Stimulated activated CD8-positive, alpha-beta memory T cell treated with anti-CD3 and anti-CD28 coated beads, Interleukin-4, amount 100 ng/mL, for 4 hours (primary cell): ENCODE measurements at places on chromosomes 7 and 10.

DNA sequence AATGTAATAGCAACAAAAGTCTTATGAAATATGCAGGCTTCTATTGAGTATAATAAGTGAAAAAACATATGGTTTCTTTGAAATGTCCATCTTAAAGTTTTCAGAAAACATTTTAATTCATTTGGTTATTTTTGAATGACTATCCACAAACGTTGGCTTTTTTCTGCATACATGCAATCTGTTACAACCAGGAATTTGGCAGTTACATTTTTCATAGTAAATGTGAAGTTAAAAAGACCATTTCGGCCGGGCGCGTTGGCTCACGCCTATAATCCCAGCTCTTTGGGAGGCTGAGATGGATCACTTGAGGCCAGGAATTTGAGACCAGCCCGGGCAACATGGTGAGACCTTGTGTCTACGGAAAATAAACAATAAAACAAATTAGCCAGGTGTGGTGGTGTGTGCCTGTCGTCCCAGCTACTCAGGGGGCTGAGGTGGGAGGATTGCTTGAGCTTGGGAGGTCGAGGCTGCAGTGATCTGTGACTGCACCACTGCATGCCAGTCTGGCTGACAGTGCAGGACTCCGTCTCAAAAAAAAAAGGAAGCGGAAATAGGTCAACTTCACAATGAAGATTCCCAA lies 73.9 kb upstream of the NMT2 start:
- no peak for DNase-seq

- DNase-seq, result no peak
Measured at GRCh38 chr10:71810048-71810750, 36.9 kb upstream of the VSIR start.

- no peak for DNase-seq
Measured at GRCh38 chr10:72796042-72796441, 97.5 kb upstream of the OIT3 start.

DNA sequence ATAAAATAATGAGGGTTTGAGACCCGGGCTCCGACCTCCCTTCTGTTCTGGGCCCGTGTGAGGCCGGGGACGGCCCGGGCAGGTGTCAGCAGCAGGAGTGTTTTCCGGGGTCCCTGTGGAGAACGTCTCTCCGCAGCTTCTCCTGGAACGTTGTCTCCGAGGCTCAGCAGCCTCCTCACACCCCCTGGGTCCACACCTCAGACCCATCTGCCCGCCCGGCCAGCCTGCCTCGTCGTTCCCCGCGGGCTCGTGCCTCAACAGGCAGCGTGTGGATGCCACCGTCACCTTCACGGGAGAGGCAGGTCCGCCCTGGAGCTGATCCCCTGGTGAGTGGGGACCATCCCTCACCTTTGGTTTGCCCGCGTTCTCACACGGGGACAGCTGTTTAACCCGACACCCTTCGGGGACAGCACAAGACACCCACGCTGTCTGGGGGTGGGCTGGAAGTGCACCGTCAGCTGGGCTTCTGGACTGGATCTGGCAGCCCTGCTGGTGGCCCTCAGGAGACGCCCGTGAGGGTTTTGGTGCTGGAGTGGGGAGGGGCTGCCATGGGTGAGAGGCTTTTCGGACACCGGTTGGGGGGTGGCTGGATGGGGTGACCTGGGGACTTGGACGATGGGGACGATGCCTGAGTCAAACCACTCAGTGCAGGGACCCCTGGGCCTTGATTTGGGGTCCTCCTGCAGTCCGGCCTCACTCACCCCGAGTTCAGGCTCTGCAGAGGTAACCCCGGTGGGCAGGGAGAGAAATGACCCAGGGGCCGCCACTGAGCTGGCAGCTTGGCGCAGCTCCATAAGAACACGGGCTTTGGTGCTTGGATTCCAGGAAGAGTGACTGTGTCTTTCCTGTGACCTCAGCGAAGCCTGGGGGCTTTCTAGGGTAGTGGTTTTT lies 131.7 kb downstream of the DNAJB6 start:
- DNase-seq, result no peak

DNA sequence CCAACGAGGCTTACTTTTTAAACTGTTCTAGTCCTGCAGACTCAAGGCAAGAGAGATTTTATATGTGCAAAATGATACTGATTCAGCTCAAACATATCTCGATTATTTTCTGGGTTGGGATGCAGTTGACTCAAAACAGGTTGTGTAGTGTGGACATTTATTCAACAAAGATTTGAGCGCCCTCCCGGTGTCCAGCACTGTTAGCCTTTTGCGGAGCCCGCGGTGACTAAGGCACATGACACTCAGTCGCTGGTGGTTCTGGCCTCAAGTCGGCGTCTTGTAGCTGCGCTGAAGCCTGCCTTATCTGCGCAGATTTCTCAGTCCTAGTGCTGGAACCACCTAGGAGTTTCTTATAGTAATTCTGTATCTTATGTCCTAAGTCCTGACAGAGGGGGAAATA lies 938 bp upstream of the CADPS2 start:
- no peak for DNase-seq

DNA sequence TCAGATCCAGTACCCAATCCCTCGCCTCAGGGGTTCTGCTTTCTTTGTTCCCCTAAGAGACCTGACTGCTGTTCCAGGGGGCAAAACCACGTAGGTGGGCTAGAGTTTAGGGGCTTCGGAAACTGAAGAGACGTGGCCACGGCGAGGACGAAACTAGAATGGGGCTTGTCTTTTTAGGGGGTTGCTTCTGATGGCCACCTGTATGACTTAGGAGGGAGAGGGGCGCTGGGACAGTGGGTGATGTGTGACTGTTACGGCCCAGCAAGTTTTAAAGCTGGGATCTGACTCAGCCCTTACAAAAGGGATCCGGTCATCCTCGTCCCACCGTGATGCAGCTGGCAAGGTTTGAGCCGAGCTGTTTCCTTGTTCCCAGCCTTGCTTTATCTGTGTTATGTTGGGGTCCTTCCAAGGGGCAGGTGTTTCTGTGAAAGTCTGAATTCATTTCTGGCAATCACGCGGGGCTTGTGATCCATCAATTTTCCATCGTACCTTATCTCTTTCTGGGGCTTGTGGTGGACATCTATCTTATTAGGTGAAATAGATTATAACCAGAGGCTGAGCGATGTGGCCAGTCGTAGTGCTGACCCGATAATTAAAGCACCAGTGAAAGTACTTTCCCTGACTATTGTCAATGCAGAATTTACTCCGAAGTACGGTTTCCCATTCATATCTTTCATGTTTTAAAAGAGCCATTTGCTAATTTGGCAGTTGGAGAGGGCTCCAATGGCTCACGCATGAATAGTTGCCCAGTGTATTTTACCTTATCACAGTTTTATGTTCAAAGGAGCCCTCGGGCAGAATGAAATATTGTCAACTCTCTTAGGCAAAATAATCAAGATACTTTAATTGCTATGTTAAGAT lies 830 bp downstream of the MET start:
- no peak for DNase-seq

DNA sequence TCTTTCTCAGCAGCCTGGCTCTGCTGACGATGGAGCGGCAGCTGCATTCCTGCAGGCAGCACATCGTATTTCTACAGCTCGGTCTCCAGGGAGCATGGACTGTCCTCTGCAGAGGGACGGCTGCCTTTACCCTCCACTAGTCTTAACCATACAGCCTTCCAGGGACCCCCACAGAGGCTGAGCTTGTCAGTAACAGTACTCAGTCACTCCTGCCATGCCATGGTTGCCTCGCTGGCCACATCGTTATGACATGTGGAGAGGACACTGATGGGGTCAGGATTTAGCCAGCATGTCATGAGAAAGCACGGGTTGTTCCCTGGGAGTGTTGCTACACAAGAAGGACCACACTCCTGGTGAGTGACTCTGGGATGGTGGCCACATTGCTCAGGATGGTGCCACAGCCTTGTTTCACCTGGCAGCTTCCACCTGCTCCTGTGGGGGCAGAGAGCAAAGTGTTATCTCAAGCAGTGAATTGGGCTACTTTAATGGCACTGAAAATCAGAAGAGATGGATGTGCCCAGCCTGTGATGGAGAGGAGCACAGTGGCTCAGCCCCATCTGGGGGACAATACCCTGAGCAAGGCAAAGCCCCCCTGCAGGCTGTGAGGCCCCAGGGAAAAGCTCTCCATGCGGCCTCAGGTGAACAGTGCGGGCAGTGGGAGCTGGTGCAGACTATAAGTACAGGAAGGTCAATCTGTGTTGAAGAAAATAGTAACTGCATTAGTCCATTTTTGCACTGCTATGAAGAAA lies 443.9 kb downstream of the TCERG1L start:
- no peak for DNase-seq

- no peak for DNase-seq
Measured at GRCh38 chr10:34177445-34177844, 637.7 kb downstream of the PARD3 start.

GRCh38 chr10:33306126-33306525 lies 28.3 kb downstream of the NRP1 start:
- no peak for DNase-seq

DNA sequence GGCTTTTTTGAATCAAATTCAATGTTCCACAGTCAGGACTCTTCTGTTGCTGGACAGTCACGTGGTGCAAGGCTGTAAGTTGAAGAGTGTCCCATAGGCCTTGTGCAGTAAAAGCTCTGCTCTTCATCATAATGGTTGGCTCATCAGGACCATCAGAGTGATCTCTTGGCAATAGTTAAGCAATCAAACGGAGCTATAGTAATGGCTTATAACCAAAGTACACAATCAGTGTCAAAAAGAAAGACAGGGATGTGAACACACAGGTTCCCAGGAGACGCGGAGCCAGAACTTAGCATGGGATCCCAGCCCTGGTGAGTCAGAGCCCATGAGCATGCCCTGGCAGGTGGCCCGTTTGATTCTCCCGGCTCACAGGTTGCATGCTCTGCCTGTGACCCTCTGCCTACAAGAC lies 10.8 kb upstream of the GPNMB start:
- no peak for DNase-seq

DNA sequence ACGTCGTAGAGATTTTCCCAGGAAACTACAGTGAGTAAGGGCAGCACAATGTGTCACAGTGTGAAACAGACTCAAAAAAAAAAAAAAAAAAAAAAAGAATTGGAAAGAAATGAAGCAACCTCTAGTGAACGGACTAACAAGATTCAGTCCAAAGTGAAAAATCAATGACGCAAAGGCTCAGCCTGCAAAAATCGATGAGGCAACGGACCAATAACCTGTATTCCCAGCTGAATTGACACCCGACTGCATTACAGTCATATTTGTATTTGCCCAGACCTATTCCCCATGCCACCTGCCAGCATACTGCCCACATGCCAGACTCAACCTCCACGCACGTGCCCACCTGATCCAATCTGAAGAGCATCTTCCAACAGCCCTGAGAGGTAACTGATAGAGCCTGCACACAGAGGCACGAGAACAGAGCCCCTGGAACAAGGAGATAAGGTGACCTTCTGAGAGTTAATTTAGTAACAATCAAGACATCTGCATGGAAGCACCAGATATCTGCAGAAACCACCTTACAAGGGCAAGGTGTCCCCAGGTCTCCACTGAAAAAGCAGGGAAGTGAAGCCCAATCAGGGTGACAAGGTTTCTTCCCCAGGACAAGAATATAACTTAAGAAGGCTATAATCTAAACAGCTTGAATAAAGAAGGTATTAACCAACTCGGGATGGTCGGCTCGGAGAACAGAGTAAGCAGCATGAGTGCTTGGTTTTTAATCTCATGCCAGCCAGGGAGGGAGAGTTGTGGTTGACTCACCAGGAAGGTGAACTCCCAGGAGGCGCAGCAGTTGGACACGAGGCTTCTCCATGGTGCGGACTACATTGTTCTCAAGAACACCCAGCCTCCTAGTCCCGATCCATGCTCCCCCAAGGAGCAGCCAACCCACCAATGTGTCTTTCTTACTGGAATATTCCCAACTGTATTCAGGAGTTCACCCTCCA lies 48.5 kb downstream of the PLXNA4 start:
- no peak for DNase-seq

DNA sequence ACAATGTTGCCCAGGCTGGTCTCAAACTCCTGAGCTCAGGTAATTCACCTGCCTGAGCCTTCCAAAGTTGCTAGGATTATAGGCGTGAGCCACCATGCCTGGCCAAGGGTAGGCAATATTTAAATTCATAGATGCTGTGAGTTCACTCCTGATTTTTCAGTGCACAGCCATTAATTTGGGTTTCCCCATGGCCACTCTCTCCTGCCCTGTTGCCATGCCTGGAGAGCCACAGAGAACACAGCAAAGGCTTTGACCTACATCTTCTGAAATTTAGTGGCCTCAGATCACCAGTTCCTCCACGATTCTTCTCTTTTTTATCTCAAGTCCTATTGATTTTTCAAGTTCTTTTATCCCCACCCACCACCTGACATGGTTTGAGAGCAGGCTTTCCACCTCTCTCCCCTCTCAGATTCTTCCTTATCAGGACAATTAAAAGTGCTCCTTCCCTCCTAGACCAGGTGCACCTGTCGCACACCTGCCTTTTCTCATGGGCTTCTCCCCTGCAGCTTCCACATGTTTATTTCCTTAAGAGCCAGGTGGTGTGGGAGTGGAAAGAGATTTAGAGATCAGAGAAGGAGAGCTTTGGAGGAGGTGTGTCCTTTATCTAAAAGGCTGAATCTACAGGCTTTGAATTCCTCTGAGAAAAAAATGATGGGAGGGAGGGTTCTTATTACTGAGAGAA lies 123.8 kb downstream of the ADRA2A start:
- no peak for DNase-seq

GRCh38 chr10:78199005-78199725 lies 165.5 kb downstream of the RPS24 start:
- DNase-seq, result no peak

DNA sequence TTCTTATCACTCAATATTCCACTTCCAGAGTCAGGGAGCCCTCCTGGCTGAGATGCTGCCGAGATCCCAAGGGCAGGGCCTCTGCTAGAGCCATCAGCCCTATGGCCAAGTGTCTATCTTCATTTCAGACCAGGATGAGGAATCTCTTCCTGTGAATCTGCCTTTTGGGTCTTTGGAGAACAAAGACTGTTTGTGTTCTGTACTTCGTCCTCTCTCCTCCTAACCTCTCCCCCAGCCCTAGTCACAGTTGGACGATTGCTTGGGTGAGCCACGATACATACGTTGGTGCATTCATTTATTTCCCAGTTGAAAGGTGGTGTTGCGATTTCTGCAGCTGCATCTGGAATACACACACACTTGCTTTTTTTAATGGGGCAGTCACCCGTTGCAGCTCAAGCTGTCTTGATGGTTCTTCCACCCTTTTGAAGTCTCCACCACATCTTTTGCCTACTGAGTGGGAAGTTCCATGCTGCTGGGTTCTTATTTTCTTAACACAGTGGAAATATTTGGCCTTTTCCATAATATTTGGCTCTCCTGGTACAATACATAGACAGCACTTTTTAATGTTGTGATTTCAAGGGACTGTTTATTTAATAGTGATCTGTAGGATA lies 26.7 kb downstream of the SH3PXD2A start:
- DNase-seq, result no peak

DNA sequence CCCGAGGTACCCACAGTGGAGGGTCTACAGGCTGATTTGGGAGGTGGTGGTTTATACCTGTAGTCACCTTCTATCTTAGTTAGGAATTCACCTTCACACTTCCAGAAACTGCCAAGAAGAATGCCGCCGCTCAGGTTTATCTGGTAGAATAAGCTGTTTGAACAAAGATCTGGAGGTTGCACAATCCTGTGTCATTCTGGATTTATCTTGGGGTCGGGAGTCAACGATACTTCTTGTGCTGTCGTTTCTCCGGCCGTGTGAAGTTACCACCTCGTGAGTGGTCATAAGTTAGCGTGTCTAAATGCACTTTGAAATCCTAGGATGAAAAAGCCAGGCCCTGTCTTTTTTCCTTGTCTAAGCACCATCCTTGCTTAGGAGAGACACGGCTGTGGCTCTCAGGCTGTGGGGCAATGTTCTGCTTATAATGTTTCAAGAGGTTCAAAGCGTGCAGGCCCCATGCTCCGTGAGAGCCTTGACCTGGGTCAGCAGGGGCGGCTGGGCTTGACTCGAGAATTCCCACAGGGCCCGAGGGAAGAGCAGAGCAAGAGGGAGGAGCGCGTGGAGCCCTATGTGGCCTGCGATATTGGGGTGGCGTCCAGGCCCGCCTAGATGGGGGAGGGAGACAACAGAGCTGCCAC lies 35.5 kb downstream of the GRIFIN start:
- DNase-seq, result no peak
